ENCODE measurements at places on chromosomes 6 and 20. TPM values are rescaled to one million over a fixed set of nuclear protein-coding genes. Genes with fewer than 3 reads are reported as not detected.

RPS6KA2 gene
- 3.2 TPM for total RNA-seq

KCNK17 gene
- total RNA-seq = not detected

BNIP5 gene
- total RNA-seq = not detected

PDE10A gene
- 4.4 TPM for total RNA-seq

ADGRG6 gene
- 12.7 TPM for total RNA-seq

AVP gene
- not detected for total RNA-seq

All from HT1080 (cell line).